Esophagus muscularis mucosa (tissue), 4 donors: ENCODE measurements at places on chromosomes 6 and 20. TPM values are rescaled to one million over a fixed set of nuclear protein-coding genes. Genes with fewer than 3 reads are reported as not detected.

Gene NRM
- 6.2 TPM for total RNA-seq

Gene RUNX2
- total RNA-seq = 1.6 TPM

Gene TMEM217
- 0.99 TPM for total RNA-seq

Gene STX11
- 8.9 TPM for total RNA-seq

Gene KCNK15
- 5.3 TPM for total RNA-seq

Gene ARFGEF3
- total RNA-seq = 3.3 TPM

Gene GTSF1L
- total RNA-seq = not detected

Gene SLC24A3
- total RNA-seq = 7.3 TPM

Gene OLIG3
- 0.32 TPM for total RNA-seq

Gene BYSL
- 7.4 TPM for total RNA-seq

Gene PSORS1C2
- not detected for total RNA-seq

Gene IL17A
- not detected for total RNA-seq

Gene PTK7
- 7.9 TPM for total RNA-seq

Gene HLA-DQB2
- 0.33 TPM for total RNA-seq

Gene TSHZ2
- 15.0 TPM for total RNA-seq

Gene HAO1
- total RNA-seq = not detected

Gene SYNGAP1
- 15.0 TPM for total RNA-seq

Gene EYS
- total RNA-seq = not detected

Gene SPATA2
- total RNA-seq = 4.0 TPM

Gene GPSM3
- total RNA-seq = 7.7 TPM

Gene IMPG1
- total RNA-seq = not detected

Gene ZNF334
- 2.5 TPM for total RNA-seq

Gene SLC2A10
- total RNA-seq = 27.0 TPM

Gene THBD
- 22.4 TPM for total RNA-seq

Gene RIPOR3
- 15.8 TPM for total RNA-seq

Gene CENPQ
- 5.6 TPM for total RNA-seq

Gene PSORS1C1
- 1.2 TPM for total RNA-seq

Gene CLPSL1
- not detected for total RNA-seq
